HAP-1 (cell line): ENCODE measurements at places on chromosomes 7 and 10.

- no peak for DNase-seq
Observed at GRCh38 chr7:102306916-102307677, 20.4 kb downstream of the SH2B2 start.

- no peak for DNase-seq
Observed at GRCh38 chr7:9557853-9558252, 1124.4 kb downstream of the NXPH1 start.

DNA sequence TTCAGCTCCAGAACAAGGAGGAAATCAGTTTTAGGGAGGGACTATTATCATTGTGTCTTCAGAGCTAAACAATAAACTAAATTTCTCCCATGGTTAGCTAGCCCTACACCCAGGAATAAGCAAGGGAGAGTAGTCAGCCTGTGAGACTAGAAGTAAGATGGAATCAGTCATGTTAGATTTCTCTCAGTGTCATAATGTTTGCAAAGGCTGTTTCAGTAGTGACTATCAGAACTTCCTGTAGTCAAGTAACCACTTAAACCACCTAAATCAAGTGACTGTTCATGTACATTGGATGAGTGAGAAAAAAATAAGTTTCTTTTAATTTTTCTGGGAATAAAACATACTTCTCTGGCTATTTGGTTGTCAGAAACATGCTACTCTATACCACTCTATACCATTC, 121.6 kb downstream of the KCND2 start:
- no peak for DNase-seq

GRCh38 chr7:73438547-73439409, 5.2 kb downstream of the FZD9 start:
- DNase-seq: no peak

DNA sequence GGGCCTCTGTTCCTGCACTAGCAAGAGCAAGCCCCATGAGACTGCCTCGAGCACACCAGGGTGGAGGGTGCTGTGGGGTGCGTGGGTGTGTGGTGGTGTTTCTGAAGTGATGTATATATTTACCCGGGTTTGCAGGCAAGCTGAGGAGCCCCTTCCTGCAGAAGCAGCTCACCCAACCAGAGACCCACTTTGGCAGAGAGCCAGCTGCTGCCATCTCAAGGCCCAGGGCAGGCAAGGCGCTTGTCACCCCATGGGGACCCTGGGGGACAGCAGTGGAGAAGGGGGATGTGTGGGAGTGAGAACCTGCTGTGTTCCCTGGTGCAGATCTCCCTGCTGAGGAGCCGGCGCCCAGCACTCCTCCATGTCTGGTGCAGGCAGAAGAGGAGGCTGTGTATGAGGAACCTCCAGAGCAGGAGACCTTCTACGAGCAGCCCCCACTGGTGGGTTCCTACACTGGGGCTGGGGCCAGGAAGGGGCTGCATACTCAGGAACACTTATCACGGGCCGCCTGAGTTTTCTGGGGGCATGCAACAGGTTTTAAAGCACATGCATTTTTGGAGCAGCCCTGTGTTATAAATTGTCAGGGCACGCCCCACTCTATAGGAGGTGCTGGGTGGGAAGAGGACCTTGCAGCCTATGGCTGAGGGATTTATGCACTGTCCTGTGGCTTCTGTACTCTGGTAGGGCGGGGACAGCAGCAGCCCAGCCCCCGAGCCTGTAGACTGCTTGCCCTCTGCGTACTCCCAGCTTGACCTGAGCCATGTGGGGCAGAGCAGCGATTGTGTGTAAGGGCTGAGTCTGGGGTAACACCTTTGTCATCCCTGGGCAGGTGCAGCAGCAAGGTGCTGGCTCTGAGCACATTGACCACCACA, 5.9 kb downstream of the PGAM2 start:
- no peak for DNase-seq

DNA sequence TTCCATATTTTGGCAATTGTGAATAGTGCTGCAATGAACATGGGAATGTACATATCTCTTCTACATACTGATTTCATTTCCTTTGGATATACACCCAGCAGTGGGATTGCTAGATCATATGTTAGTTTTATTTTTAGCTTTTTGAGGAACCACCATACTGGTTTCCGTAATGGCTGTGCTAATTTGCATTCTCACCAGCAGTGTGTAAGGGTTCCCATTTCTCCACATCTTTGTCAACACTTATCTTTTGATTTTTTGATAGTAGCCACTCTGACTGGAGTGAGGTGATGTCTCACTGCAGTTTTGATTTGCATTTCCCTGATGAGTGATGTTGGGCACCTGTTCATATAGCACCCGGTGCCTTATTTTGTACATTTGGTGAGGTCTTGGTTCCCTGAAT, 519.6 kb downstream of the REEP3 start:
- no peak for DNase-seq

DNA sequence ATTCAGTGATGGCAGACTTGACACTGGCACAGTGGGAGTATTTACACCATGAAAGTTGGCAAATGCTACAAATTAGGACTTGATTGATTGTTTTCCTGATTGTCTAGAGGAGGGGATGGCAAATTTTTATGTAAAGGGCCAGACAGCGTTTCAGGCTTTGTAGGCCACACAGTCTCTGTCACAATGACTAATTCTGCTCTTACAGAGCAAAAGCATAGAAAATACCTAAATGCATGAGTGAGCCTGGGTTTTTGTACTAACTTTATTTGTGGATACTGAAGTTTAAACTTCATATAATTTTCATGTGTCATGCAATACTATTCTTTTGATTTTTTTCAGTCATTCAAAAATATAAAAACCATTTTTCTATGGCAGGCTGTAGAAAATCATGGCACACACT, 9.0 kb upstream of the ARMS2 start:
- DNase-seq: no peak

- no peak for DNase-seq
Observed at GRCh38 chr10:37067576-37067975, 57.8 kb upstream of the ANKRD30A start.

GRCh38 chr7:135238112-135238744, 4.6 kb downstream of the STRA8 start:
- no peak for DNase-seq

DNA sequence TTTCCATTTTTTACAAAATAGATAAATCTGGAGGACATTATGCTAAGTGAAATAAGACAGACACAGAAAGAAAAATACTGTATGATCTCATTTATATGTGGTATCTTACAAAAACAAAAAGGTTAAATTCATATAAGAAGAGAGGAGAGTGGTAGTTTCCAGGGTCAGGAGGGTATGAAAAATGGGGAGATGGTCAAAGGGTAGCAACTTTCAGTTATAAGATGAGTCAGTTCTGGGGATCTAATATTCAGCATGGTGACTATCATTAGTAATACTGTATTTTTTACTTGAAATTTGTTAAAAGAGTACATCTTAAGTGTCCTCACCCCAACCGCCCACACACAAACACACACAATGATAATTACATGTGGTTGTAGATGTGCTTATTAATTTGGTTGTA, 1250.1 kb downstream of the SORCS1 start:
- DNase-seq: no peak
